ENCODE measurements at places on chromosomes 12 and 14. TPM values are rescaled to one million over a fixed set of nuclear protein-coding genes. Genes with fewer than 3 reads are reported as not detected.

The KRT5 gene
- 1.4 TPM for total RNA-seq

The AMN1 gene
- total RNA-seq = 8.6 TPM

The KCNK13 gene
- 0.58 TPM for total RNA-seq

The TMEM132D gene
- not detected for total RNA-seq

The NTN4 gene
- 153 TPM for total RNA-seq

The GPR137C gene
- total RNA-seq = 0.58 TPM

The ZCCHC8 gene
- 12.3 TPM for total RNA-seq

The TMEM229B gene
- total RNA-seq = 4.5 TPM

The MYF5 gene
- not detected for total RNA-seq

The GLS2 gene
- total RNA-seq = under 0.01 TPM

The SOX5 gene
- 4.8 TPM for total RNA-seq

The SLC10A1 gene
- total RNA-seq = not detected

The STXBP6 gene
- total RNA-seq = 7.7 TPM

The MSI1 gene
- total RNA-seq = not detected
